ENCODE measurements at places on chromosomes 6 and 20.

DNA sequence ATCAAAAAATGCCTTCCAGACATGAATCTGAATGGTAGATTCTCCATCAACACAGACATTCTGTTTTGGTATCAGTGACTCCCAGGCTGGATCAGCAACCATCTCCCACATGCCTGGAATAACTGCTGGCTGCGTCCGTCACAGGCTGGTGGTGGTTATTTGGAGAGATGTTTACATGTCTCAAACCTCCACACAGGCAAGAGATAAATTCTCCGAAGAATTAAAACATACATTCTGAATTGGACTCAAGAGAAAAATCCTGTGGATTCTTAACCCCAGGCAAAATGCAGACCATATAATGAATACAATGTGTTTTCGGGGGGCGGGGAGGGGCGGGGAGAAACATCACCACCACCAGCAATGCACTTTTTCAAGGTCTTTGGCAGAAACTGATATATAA is 108.2 kb downstream of the THBS2 start:
- DNase-seq, result no peak

- DNase-seq, result no peak
Measured at GRCh38 chr20:30922129-30922528, 335.3 kb upstream of the DEFB115 start.

DNA sequence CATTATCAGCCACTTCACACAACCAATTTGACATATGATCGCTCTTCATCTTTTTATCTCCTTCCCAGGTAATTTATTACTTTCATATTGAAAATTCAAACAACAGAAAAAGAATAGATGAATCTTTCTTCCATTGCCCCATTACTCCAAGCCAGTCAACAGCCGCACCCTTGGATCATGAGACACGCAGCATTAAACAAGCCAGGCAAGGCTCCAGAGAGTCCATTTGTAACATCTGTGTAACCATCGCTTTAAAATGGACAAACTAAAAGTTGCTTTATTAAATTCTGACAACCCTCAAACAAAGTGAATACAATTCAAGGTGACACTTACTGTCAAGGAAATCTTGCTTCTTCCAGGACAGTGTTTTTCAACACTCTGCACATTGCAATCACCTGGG is 200.3 kb downstream of the EPM2A start:
- no peak for DNase-seq

DNA sequence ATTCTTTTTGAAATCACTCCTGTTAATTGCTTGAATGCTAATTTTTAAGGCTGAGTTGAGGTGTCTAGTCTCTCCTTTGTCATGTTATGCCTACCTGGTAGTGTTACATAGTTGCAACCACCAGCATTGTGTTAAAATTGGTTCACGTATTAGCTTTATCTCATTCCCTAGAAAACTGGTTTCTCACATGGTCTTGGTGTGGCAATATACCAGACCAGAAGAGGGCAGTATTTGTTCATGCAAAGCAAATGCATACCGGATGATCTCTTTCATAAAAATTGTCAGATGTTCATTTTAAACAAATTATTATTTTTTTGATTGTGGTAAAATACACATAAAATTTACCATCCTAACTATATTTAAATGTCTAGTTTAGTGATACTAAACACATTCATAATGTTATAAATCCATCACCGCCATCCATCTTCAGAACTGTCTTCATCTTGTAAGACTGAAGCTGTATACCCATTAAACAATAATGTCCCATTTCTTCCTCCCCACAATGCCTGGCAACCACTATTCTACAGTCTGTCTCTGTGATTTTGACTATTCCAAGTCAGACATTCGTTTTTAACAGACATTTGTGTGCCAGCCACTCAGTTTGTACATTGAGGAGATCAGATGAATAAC is 92.8 kb downstream of the ATRN start:
- no peak for DNase-seq
